ENCODE measurements at places on chromosomes 5 and 9.

DNA sequence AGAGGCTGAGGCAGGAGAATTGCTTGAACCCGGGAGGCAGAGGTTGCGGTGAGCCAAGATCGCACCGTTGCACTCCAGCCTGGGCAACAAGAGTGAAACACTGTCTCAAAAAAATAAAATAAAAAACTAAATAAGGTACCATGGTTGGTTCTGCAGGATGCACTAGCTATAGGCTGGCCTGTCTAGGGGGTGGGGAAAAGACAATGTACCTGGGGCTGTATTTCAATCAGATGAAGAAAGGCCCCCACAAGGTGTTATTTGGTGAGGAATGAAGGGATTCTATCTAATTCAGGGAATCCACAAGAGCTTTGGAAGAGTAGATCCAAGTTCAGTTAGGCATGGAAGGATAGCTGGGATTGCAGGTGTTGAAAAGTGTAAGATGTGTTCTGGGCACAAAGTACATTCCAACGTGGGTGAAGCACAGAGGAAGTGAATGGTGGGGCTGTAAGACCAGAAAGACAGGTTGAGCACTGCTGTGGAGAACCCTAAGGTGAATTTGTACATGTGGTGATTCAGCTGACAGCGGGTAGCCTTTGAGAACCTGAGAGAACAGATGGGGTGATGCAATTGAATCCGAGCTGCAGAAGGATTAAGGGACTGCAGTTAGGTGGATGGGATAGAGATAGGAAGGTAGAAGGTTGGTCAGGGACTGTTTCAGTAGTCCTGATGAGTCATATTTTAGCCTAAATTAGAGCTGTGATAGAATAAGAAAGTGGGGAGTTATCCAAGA lies 71.8 kb downstream of the CAST start:
- no peak for DNase-seq

DNA sequence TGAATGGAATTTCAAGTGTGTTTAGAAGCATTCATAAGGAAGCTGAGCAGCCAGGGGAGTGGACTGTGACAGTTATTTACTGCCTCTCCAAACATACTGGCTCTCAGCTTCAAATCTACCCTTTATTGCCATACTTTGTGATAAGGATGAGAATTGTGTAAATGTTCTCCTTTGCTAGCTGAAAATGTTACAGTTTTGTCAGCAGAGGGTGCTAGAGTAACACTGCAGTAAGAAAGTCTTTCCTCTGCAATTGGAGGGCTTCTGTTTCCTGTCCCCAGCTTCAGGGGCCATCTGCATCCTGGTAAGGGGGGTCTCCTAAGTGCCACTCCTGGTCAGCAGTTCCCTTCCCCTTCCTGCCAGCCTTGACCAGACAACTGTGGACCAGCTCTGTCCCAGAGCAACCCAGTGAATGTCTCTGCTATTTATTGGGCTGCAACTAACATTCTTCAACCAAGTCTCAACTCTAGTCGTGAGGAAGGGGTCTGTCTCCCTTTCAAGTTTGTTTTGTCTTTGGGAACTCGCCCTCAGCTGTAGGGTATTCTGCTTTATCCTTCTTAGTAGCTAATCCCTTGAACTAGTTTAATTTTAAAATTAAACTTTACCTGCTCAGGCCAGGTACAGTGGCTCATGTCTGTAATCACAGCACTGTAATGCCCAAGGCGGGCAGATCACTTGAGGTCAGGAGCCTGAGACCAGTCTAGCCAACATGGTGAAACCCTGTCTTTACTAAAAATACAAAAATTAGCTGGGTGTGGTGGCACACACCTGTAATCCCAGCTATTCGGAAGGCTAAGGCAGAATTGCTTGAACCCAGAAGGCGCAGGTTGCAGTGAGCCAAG lies 45.3 kb downstream of the RAPGEF6 start:
- DNase-seq: no peak

- no peak for DNase-seq
These were observed 135.7 kb downstream of the DOCK8 start for GRCh38 chr9:350384-350783.

DNA sequence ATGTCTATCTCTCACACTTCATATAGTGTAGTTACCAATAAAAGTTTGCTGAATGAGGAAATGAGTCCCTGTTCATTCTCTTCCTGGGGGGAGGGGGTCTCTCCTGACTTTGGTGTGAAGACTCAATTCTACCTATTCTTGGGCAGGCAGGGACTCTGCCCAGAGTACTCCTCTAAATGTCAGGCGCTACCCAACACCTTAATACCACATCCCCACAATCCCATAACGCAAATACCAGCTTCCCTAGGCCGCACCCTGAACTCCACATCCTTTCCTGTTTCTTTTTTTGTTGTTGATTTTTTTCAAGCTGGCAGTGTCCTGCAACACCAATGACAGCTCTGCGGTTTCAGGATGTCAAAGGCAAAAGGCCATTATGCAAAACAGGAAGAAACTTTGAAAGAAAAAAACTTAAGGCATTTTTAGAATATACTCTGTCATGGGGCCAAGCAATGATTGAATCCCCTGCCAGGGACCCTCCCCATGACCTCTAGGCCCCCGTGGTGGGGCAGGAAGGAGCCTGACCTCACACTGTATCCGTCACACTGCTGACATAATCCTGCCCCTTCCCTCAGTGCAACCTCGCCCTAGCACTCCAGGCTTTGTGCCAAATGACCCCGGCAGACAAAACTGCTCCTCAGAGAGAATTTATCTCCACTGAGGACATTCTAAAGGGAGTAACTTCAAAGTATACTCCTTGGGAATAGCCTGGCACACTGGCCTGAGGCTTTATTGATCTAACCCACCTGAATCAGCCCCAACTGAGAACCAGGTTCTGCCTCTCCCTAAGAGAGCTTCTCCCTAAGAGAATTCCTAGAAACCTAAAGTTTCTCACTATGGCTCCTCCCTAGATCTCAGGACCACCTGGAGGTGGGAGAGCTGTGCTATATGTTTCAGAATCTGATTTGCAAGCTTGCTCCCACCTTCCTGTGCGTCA lies 8.0 kb downstream of the B4GALT1 start:
- no peak for DNase-seq

- DNase-seq: no peak
These were observed 165.1 kb downstream of the PLK2 start for GRCh38 chr5:58294598-58295305.
